ENCODE measurements at places on chromosomes 1 and 21. TPM values are rescaled to one million over a fixed set of nuclear protein-coding genes. Genes with fewer than 3 reads are reported as not detected.

The SLC25A24 gene
- 57.9 TPM for total RNA-seq

- DNase-seq, result no peak
Observed at GRCh38 chr1:200646515-200646914, 23.2 kb downstream of the DDX59 start.

GRCh38 chr1:17287130-17287776 lies 20.7 kb upstream of the PADI4 start:
- DNase-seq, result no peak

DNA sequence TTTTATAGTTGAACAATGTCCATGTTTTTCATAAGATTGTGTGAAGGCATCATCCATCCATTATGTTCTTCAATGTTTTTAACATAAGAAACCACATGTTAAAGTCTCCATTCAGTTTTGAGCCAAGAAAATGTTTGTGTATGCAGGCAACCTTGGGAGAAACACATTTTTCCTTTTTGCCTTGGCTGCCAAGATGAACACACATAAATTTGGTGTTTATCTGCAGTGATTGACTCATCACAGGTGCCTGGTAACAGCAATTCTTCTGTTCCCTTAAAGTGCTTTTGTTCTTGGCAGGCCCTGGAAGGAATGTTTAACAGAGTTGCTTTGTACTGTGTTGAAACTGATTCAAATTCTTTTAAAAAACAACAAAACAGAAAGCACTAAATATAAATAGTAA lies 709.9 kb upstream of the ADGRL4 start:
- no peak for DNase-seq

- DNase-seq, result no peak
Observed at GRCh38 chr1:206472454-206472853, 2.2 kb downstream of the IKBKE start.
